Suppressor macrophage treated with lipopolysaccharide for 1 hour (primary cell): ENCODE measurements at places on chromosomes 16 and 17.

GRCh38 chr16:73233846-73234424 is 186.0 kb upstream of the ZFHX3 start:
- DNase-seq: no peak

- DNase-seq: no peak
Measured at GRCh38 chr16:19994466-19995170, 79.1 kb downstream of the GPR139 start.

- DNase-seq: no peak
Measured at GRCh38 chr17:29582254-29582765, 7.1 kb downstream of the GIT1 start.

GRCh38 chr17:8046929-8047768 is 8.3 kb downstream of the ALOX15B start:
- DNase-seq: no peak

- peak; percentile 43 for DNase-seq
Measured at GRCh38 chr16:79288066-79288465, 312.5 kb downstream of the MAF start.

GRCh38 chr17:80463784-80464400 is 12.5 kb downstream of the NPTX1 start:
- DNase-seq: no peak

- DNase-seq: no peak
Measured at GRCh38 chr17:4541328-4542002, 13.7 kb downstream of the MYBBP1A start.

DNA sequence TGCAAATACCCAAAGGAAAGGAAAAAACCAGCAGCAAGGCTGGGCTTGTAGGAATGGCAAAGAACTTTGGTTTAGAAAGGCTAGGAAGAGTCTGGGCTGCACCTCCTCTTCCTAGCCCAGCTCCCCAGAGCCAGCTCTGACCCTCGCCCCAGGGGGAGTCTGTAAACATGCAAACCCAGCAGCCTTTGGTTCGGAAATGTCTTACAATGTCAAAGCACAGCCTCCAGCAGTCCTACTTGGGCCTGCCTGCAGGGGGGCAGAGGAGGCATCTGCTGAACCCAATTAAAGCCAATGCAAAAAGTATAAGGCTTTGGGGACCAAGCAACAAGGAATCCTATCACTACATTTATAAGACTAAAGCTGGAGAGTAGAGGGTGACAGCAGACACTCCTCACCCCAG is 5.0 kb upstream of the FTSJ3 start:
- DNase-seq: no peak

DNA sequence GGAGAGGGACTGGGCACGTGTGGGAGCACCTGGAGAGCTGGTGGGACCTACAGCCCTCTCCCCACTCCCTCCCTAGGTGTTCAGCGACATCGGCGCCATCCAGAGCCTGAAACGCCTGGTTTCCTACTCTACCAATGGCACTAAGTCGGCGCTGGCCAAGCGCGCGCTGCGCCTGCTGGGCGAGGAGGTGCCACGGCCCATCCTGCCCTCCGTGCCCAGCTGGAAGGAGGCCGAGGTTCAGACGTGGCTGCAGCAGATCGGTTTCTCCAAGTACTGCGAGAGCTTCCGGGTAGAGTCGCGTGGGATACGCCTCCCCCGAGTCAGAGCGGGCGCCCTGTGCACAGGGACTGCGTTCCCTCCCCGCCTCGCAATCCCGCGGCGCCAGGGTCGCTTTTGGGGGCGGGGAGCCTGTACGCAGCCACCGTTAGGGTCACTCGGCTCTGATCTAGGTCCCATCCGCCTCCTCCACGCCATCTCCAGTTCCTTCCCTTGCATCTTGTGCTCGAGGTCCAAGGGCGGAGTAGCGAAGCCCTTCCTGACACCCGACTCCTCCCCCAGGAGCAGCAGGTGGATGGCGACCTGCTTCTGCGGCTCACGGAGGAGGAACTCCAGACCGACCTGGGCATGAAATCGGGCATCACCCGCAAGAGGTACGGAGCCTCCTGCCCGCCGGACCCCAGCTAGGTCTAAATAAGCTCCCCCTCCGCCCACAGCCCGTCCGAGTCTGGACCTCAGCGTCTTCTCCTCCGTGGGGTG is 13.0 kb downstream of the SARM1 start:
- DNase-seq: peak; percentile 77

- DNase-seq: no peak
Measured at GRCh38 chr16:89354325-89354724, 136.0 kb downstream of the ANKRD11 start.

- DNase-seq: no peak
Measured at GRCh38 chr17:64611369-64611768, 50.7 kb downstream of the SMURF2 start.

DNA sequence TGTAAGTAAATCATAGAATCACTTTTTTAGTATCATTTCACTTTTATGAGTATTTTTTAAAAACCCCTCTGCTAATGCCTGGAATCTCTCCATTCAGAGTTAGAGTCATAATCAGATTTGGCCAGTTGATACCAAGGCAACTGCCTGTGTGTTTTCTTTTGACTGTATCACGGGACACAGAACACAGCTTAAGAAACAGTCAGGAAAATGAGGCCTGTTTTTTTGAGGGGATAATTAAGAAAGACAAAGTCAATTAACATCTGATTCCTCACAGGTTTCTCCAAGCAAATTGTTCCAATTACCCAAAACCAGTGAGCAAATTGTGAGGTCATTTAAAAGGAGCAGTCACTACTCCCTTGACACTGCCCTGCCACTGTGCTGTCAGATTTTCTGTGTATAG is 944.5 kb upstream of the SOX9 start:
- no peak for DNase-seq

- DNase-seq: no peak
Measured at GRCh38 chr16:85302018-85302847, 190.0 kb upstream of the CIBAR2 start.

DNA sequence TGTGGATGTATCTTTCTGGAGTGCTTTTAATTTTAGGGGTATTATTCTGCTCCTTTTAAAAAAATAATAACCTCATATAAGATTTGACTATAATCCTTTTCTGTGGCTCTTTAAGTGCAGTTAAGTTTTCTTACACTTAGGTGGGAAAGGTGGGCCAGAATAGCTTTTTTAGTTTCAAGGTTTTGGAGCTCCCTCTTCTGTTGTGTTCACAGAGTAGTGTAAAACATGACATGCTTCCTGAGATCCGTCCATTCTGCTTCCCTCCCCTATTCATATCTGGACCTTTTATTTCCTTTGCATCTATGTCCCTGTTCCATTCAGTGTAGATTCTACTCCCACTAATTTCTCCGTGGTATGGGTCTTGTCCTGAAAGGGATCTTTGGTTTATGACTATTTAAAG is 12.8 kb downstream of the LRRC36 start:
- no peak for DNase-seq

GRCh38 chr16:63720848-63721247 is 1401.0 kb downstream of the CDH11 start:
- DNase-seq: no peak

DNA sequence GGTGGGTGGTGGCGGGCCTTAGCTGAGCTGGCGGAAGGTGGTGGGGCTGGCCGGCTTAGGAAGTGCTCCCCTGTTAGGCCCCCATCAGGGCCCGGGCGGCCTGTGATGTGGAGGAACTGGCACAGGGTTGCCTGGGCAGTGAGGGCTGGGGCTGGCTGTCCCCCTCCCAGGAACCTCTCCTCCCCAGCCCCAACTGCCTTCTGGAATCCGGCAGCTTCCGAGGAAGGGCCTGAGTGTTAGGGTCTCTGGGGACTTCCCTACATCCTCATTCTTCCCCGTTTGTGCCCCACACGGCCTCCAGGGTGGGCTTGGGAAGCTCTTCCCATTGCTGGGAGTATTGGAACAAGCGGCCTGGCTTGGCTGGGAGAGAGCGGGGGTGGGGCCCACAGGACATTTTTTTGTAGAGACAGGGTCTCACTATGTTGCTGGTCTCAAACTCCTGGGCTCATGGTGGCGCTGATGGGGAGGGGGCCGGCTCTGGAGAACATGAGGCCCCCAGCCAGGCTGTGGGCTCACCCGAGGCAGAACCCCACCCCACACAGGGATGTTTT is 89.9 kb upstream of the CIBAR2 start:
- no peak for DNase-seq

DNA sequence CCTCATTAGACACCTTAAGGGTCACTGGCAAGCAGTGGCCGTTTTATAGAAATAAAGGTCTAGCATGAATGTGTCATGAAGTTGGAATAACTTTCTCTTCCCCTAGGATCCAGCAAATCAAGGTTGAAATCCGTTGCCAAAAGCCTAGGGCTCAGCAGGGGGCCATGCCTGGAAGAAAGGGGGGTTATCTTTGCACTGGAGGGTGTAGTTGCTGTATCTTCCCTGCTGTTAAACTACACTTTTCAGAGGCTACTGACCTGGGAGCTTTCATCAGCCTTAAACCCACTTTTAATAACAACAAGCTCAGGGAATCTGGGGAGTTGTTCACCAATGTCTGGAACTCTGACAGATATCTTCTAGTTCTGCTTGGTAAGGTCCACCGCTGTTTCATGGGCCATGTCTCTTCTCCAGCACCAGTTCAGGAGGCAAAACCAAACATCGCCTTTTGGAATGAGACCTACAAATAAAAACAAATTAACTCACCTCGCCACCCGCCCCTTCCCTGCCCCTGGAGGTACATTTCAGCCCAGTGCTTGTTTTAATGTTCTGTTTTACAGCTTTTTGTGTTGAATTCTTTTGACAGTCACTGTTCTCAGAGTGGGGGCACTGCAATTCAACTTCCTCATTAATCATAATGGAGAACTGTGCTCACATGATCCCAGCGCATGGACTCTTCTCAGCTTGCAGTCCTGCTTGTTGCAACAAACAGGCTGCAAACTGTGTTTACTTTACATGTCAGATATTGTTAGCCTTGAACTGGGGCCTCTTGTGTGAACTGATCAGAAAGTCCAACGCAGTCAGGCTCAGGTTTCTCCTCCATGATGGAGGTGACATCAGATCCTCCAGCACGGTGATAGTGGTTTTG is 508.7 kb downstream of the KCNJ2 start:
- peak; percentile 41 for DNase-seq

DNA sequence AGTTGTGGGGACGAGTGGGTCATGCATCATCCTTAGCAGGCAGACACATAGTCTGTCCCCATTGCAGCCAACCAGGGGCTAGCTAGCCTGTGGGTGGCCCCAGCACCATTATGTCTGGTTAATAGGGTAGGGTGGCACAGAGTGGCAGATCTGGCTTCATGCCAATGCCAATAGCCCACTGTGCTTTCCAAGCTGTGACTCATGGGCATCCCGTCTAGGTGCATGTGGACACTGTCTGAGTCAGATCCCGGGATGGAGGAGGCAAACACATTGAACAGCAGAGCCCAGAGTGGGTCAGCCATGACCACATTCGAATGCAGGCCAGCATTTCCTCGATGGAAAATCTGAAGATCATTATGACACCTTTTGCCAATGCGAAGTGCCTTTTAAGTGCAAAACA is 2.5 kb downstream of the HS3ST2 start:
- peak; percentile 25 for DNase-seq

- no peak for DNase-seq
Measured at GRCh38 chr16:58510097-58510775, 5.1 kb upstream of the SETD6 start.

DNA sequence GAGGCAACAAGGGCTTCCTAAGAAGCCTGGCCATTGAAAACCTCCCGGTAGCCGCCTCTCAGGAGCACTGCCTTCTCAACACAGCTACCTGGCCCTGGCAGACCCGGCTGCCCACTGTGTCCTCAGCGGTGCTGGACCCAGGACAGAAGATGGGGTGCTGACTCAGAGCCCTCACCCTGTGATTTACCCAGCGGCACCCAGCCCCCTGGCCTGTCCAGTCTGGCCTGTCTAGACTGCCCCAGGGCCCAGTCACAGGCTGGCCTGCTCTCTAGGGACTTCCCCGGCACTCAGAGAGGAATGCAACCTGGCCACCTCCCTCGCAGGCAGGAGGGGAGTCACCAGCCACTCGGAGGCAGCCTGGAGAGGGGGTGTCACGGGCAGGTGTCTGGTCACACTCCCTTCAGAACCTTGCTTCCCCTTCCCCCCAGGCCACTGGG is 20.1 kb downstream of the PIEZO1 start:
- DNase-seq: no peak

DNA sequence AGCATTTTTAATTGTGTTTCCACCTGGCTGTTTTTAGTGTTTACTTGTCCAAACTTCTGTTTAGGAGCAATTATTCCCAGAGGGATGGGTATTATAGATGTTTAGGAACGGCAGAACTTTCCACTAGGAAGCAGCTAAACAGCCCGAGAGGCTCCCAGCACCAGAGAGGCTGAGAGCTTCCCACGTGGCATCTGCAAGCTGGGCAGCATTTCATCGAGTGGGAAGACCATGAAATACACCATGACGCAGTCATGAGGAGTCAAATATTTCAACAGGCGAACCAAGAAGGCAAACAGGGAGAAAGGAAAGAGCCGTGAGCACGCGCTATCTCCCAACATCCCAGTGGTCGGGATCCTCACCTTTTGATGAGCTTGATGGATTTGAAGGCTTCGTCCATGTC is 24.1 kb downstream of the TMEM204 start:
- DNase-seq: no peak
